ENCODE measurements at places on chromosomes 7 and 10.

DNA sequence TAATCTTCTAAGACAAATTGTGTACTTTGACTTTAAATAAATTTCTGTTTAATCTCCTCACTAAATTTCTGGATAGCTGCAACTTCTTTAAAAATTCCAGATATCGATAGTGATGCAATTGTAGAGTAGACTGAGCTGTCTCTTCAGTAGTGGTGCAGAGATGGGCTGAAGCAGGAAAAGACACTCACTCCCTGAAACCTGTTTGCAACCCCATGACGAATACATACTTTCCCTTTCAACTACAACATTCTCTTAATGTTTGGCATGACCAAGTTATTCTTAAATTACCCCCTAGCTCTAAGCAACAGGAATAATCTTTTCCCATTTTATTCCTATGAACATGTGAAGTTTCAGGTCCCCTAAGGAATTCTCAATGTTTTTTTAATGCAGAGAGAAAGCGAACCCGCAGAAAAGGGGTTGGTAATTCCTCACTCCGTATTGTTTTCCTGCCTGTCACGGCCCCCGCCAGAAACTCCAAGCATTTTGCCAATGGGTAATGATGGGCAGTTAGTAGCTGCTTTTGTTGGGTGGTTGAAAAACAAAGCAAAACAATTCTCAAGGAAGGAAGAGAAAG is 1.3 kb downstream of the THSD7A start:
- no peak for DNase-seq

- DNase-seq, result peak; percentile 69
These were observed 8.7 kb upstream of the BHLHA15 start for GRCh38 chr7:98202367-98203195.

DNA sequence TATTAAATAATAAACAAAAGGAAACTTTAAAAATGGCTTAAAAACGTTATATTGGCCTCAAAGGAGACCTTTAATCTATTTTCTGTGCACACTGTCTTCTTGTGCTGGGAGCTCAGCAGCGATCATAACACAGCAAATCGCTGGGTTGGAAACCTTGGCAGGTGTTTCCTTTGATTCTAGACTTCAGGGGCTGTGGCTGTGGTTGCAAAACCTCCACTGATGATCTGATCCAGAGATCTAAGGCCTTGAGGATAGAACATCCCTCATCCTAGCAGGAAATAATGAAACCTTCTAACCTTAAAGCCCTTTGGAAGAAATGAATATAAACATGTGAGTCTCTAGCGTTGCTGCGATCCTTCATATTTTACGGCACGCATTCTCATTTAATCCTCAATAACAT is 29.8 kb downstream of the CDHR3 start:
- DNase-seq, result no peak

GRCh38 chr7:35519971-35520809 is 174.7 kb downstream of the HERPUD2 start:
- peak; percentile 53 for DNase-seq

GRCh38 chr10:100693821-100694220 is 51.6 kb upstream of the PAX2 start:
- no peak for DNase-seq

GRCh38 chr7:23299770-23300300 is 696 bp downstream of the MALSU1 start:
- no peak for DNase-seq

DNA sequence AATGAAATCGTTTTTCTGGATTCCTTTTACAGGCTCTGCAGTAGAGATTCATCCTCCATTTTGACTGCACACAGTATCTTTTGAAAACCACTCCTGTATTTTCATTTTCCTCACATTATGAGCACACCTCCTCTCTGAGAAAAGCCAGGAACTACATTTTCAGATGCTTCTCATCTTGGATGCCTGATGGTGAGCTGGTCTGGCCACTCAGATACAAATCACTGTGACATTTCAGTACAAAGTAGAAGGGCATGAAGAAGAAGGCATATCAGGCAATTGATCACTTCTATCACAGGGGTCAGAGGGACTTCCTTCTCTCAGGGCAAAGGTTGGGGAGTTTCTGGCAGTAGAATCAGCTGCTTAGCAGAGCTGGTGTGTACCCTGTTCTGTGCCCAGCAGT is 192.0 kb upstream of the POM121L12 start:
- no peak for DNase-seq

GRCh38 chr7:907158-907980 is 31.0 kb downstream of the GET4 start:
- no peak for DNase-seq

DNA sequence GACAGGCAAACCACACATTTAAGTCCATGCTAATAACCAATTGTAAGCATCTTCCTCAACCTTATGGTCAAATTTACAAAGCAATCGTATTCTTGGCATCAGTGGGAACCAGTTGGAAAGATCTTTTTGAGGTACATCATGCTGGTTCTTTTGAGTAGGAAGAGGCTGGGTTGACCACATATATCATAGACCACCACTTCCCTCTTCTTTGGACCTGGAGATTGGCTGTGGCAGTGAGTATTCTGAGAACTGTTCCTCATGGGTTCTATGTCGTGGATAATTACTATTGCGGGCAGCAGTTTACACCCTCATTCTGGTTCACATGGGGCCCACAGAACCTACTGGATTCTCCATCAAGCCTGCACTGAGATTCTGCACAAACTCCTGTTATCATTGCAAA is 35.5 kb upstream of the C1GALT1 start:
- DNase-seq, result no peak

- DNase-seq, result no peak
These were observed 7.3 kb upstream of the LIPA start for GRCh38 chr10:89258881-89259280.

- no peak for DNase-seq
These were observed 325.6 kb downstream of the ZWINT start for GRCh38 chr10:56035489-56035888.

DNA sequence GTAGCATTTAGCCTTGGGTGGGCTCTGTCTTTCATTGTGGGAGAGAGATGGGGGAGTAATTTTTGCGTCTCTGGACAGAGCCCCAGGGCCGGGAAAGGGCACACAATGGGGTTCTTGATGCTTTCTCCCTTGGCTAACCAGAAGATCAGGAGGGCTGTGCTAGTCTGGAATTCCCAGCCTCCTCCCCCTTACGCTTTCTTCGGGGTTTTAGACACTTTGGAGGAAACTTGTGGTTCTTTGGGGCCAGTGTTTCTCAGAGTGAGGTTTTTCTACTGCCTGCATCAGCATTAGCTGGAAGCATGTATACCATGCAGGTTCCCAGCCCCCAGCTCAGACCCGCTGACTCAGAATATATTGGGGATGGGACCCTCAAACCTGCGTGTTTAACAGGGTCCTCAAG is 7.0 kb downstream of the NEURL1 start:
- no peak for DNase-seq

DNA sequence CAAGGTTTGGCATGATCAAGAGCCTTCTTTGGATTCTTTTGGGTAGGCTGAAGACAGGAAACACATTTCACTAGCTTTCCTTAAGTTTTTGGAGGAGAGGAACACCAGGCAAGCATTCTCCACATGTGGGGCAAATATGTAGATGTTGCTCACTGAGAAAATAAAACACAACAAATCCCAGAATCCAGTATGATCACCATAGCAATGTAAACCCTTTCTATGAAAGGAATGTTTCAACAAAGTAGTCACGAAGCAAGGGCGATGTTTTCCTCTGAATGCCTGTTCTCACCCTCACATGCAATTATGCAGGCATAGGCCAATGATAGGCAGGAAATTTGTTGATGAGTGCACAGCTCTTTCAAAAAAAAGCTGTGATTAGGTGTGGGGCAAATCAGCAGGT is 20.5 kb upstream of the CEP41 start:
- DNase-seq, result no peak

DNA sequence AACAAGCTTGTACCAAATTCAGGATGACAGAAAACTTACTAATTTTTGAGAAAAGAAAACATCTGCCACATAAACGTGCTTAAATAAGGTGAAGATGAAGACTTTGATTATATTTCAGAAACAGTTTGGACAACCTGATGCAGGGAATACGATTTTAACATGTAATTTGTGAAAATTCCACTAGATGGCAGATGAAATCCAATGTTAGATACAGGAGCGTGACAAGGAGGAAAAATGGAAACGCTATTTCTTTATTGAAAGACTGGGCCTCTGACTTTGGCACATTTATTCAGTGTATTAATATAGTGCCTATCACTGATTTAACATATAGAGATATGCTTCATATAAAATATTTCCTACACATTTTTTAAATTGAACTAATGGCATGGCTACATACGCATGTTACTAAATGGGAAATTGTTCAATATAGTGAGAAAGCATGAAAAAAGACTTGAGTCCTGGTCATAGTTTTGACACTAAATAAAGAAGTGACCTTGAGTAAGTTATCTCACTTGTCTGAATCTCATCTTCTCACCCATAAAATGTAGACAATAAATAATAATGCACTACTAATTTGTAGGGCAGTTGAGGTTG is 60.7 kb downstream of the CD36 start:
- peak; percentile 5 for DNase-seq

DNA sequence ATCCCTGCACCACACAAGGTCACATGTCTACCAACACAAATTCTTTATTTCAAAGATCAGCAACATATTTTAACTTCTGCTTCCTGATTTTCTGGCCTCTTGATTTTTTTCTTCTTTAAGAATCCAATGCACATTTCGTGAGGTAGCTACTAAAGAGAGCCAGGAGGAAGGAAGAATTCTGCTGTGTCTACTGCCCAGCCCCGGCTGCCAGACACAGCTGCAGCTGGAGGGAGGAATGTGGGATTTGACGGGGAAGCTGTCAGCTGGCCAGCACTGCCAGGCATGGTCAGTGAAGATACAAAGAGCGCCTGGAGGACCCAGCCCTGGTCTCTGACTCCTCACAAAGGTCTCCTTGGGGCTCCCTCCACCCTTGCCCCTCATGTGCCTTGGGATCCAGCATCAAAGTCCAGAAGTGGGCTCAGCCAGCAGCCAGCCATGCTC is 6.9 kb upstream of the AOC1 start:
- DNase-seq, result no peak

GRCh38 chr7:77222819-77223218 is 23.2 kb upstream of the FGL2 start:
- DNase-seq, result no peak

GRCh38 chr10:59700709-59701108 is 8.9 kb downstream of the SLC16A9 start:
- no peak for DNase-seq

DNA sequence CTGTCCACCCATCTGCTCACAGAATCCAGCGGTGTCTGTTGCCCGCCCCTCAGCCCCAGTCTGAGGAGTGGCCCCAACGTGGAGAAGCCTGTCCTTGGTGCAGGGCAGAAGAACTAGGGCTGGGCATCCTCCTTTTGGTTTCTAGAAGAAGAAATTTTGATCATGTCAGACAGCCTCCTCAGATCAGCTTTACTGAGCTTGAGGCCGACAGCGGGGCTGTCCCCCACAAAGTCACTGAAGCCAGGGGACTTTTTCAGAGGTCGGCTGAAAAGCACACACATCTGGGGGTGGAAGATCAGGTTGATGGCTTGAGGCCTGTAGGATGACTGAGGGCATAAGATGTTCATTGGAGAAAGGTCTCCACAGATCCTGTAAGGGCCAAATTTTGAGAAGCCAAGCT is 767.9 kb downstream of the GRID1 start:
- DNase-seq, result no peak

GRCh38 chr7:28754027-28754426 is 204.1 kb downstream of the TRIL start:
- DNase-seq, result no peak

DNA sequence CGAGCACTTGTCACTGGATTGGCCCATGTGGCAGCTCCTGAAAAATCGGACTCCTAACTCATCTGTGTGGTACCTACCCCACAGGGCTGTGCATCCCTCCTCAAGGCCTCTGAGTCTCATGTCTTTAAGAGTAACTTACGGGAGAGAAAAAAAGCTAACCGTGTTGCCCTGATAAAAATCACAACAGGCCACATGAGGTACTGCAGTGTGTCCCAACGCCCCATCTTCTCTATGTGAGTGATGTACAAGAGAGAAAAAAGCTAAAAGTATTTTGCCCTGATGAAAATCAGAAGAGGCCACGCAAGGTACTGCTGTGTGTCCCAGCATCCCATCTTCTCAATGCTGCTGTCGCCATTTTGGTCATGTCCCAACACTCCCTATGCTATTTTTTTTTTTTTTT is 41.2 kb upstream of the ADRB1 start:
- DNase-seq, result no peak

DNA sequence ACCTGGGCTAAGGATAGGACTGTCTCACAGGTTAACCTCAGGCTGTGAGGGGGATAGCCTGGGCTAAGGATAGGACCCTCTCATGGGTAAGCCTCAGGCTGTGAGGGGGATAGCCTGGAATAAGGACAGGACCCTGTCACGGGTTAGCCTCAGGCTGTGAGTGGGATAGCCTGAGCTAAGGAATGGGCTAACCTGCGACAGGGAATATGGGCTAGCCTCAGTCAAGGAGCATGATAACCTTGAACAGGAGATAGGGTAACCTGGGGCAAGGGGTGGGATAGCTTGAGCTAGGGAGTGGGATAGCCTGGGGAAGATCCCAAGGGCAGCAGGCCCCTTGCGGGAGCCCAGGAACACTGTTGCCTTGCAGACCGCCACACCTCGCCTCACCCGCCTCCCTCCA is 42.7 kb downstream of the GRID2IP start:
- no peak for DNase-seq

DNA sequence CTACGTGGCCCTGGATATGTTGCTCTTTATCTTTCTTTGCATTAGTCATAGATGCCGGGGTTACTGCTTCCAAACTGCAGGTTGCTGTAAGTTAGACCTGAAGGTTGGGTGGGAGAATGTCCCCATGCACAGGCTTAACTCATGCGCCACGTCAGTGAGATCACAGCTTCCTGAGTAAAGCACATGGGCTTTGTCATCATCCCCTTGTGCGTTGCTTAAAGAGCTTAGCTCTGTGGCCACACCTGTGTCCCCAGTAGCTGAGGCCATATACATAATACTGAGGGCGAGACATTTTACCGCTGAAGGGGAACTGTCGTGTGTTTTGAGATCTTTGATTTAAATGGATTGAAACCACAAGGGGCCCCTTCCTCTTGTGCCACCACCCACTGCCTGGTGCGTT is 45.8 kb upstream of the BTBD16 start:
- DNase-seq, result no peak

DNA sequence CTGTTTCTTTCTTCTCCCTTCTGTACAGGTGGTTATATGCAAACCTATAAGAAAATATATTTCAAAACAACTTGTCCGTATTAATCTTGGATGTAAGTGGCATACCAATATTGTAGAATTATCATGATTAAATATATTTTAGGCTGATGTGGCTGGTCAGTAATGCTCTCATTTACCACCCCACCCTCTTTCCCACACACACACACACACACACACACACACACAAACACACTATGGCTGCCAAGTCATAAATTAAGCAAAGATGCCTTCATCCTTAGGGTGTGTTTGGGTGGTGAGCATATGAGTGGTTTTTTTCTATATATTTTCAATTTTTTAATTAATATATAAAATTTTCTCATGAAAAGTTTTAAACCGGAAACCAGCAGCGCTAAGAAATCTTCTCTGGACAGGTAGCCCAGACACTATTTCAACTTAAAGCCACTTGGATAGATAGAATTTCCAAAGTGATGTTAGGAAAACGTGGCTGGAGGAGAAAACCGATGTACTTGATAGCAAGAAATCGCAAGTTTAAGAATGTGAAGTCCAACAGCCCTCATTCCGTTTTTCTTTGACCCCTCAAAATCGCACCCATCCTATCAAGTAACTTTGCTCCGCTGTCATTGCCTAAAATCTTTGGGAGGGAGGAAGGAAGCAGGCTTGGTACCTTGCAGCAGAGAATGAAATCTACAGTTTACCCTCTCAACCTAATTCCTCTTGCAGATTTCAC is 171.7 kb downstream of the FAM107B start:
- DNase-seq, result peak; percentile 37

Measured in CD4-positive, alpha-beta T cell treated with Interleukin-12 subunit alpha and Interleukin-12 subunit beta, for 1 hour (primary cell).